ENCODE measurements at places on chromosomes 6 and 20. TPM values are rescaled to one million over a fixed set of nuclear protein-coding genes. Genes with fewer than 3 reads are reported as not detected.

OCSTAMP gene
- total RNA-seq, result not detected

PGC gene
- not detected for total RNA-seq

SLC22A7 gene
- total RNA-seq, result not detected

- peak overlapping the region; percentile 59 for H3K27ac ChIP-seq
- H3K4me1 ChIP-seq, result peaks cover 7% of the 10 kb centered on the region
- H3K36me3 ChIP-seq, result peaks cover 2% of the 10 kb centered on the region
- H3K27me3 ChIP-seq, result peaks cover 7% of the 10 kb centered on the region
Observed at GRCh38 chr20:45782890-45783289, 8.8 kb downstream of the WFDC3 start.

DNA sequence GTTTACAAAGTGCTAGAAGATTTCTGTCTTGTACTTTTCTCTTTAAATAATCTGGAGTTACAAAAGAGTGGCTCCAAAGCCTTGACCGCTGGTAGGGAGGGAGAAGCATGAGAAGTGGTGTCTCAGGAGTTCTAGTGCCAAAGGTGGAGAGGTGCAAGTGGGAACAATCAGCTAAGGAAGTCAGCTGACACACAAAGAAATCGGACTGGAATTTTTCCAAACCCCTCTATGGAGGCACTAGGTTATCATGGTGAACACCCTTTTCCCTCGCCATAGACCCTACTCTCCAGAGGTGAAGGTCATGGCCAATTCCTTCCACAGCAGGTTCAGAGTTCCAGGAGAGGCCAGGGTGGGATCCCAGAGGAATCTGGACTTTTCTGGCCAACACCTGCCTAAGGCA lies 14.8 kb downstream of the PLAGL2 start:
- no peak overlapping the region for H3K4me3 ChIP-seq
- no peaks in the 10 kb centered on the region for H3K27me3 ChIP-seq
- no peak for DNase-seq
- peaks cover 3% of the 10 kb centered on the region for H3K36me3 ChIP-seq
- H3K4me1 ChIP-seq, result peaks cover 21% of the 10 kb centered on the region

DNA sequence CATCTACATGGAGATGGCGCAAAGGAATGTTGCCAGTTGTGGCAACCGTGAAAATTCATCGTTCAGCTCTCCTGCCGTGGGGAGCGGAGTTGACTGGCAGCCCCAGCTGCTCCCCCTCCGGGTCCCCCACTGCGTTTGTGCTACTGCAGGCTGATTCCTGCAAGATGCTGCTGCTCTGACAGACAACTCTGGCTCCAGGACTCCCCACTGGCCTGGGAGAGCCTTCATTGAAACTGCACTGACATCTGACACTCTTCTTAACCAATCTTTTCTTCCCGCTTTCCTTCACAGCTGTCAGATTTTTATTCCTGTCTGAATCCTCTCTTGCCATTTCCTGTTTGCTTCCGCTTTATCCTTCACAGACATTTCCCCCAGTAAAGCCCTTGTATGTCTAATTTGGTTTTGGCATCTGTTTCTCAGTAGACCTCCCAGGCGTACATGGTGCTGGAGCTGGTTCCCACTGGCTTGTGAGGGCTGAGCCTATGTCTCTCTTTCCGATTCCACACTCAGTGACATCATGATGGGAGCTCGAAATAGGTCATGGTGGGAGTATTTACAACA lies 9.5 kb upstream of the ATRN start:
- peaks cover 17% of the 10 kb centered on the region for H3K27me3 ChIP-seq
- peaks cover 3% of the 10 kb centered on the region for H3K36me3 ChIP-seq
- no peak overlapping the region for H3K27ac ChIP-seq
- DNase-seq, result no peak
- H3K4me3 ChIP-seq, result no peak overlapping the region

- H3K27ac ChIP-seq, result no peak overlapping the region
- H3K36me3 ChIP-seq, result no peaks in the 10 kb centered on the region
- no peak overlapping the region for H3K4me3 ChIP-seq
- no peaks in the 10 kb centered on the region for H3K4me1 ChIP-seq
- no peaks in the 10 kb centered on the region for H3K27me3 ChIP-seq
- no peak for DNase-seq
Observed at GRCh38 chr6:113755449-113756289, 101.5 kb upstream of the MARCKS start.

Measured in T-helper 17 cell (primary cell).